ENCODE measurements at places on chromosomes 16 and 17.

- DNase-seq, result no peak
Observed at GRCh38 chr17:11031787-11032186, 193.9 kb upstream of the PIRT start.

- no peak for DNase-seq
Observed at GRCh38 chr17:42772945-42773289, 332 bp upstream of the VPS25 start.

- no peak for DNase-seq
Observed at GRCh38 chr16:89511374-89511773, 3.2 kb downstream of the SPG7 start.

GRCh38 chr17:40323391-40324381, 14.7 kb downstream of the RARA start:
- DNase-seq, result peak; percentile 78

- no peak for DNase-seq
Observed at GRCh38 chr16:11700264-11701029, 32.2 kb downstream of the SNN start.

DNA sequence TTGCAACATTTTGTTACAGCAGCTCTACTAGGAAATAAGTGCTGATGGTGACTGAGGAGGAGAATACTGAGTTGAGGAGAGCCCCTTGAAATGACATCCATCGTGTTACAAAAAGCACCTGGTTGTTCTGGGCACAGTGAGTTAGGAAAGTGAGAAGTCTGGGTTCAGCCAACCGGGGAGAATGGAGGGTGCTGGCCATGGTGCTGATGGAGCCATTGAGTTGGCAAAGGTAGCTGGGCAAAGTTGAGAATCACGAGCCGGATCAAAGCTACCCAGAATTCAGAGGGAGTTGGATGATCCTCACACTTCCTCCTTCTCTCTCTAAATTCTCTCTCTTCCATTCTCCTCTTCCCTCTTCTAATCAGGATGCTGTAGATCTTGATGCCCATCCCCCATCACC, 35.0 kb upstream of the ASIC2 start:
- DNase-seq, result no peak

GRCh38 chr16:55418586-55418985, 60.4 kb upstream of the MMP2 start:
- DNase-seq, result no peak

- DNase-seq, result no peak
Observed at GRCh38 chr16:72963533-72964315, 84.2 kb downstream of the ZFHX3 start.

DNA sequence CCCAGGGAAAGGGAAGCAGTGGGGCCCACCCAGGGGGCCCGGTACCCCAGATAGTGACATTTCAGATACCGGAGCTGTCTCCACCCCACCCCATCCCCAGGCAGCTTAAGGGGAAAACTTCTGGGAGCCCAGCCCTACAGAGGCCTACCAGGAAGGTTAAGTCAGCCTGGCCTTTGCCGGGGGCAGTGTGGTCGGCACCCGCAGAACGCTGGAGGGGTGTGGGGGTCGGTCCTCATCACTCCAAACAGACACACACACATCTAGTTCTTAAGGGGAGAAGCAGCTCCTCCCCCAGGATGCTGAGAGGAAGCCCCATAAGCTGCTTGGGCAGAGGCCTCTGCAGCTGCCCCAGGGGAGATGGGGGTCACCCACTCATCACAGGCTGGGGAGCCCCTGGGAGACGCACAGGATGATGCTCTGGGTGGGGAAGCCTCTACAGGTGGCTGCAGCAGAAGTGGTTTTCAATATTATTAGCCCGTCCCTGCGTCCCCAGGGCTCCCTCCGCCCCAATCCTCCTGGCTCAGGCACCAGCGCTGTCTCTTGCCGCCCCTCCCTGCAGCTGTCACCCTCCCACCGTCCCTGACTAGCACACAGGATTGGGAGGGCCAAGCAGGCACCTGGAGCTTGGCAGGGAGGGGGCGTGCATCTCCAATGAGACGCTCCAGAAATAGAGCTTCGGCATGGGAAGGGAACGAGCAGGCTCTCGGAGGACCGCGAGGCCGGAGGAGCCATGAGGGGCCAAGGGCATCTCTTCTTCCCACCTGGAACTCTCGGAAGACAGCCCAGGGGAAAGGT, 1.4 kb upstream of the ABR start:
- no peak for DNase-seq

GRCh38 chr16:81138831-81139557, 42.8 kb upstream of the GCSH start:
- DNase-seq, result no peak

GRCh38 chr16:11409398-11409797, 64.1 kb downstream of the RMI2 start:
- DNase-seq, result no peak

DNA sequence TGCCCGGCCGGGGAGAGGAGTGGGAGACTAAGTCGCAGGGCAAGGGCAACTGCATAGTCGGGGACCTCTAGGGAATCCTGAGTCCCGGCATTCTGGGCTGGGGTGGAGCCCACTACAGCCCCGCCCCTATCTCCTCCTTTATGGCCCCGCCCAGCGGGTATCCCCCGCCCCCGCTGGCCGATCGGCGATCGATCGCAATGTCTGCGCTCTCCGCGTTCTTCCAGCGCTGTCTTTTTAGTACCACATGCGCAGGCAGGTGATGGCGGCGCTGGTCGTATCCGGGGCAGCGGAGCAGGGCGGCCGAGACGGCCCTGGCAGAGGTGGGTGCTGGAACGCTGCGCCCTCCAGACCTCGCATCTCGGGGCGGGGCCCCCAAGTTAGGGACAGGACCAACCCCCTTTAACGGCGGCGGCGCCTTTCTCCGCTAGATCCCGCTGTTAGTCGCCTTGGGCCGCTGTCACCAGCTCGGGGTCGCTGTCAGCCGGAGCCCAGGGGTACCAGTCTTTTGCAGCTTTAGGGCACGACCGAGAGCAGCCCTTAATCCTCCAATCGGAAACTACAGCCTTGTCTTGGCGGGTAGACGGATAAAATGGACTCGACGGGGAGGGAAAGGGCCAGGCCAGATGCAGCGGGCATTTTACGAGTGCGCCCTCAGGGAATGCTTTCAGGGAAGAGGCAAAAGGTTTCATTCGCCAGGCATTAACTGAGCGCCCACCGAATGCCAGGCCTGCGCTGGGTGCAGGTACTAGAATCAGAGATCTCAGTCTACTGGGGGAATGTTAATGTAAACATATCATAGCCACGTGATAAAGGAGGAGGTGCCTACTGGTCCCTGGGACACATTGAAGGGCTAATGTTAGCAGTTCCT, at the start of gene DPH1:
DPH1 (plus strand) TSS at position 243 of the 868 bp plus-strand sequence; CDS start at position 260, 17 bp downstream.
- peak; percentile 76 for DNase-seq

GRCh38 chr16:46848768-46849764, 18.1 kb upstream of the C16orf87 start:
- no peak for DNase-seq

- no peak for DNase-seq
Observed at GRCh38 chr16:27752241-27752640, 202.3 kb downstream of the KATNIP start.

- no peak for DNase-seq
Observed at GRCh38 chr17:41734139-41734948, at the start of gene HAP1. Gene HAP1, minus strand, starts transcription at chr17:41734643. Its CDS starts 9 bp downstream, at chr17:41734634.

DNA sequence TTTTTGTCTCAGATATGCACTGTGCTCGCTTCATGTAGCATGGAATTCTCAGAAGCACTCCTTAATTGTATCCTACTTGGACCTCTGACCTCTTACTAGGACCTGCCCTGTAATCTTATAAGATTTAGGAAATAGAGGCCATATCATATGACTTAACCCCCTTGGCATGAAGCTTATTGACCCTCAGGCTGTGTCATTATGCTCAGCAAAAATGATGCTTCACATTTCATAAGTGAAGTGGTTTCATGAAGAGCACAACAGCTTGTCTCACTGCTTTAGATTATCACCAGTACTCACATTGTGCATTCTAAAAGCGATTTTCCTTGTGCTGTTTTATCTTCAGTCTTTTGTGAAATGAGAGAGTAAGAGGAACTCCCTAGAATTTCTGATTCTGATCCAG, 6.4 kb downstream of the PHKB start:
- no peak for DNase-seq

DNA sequence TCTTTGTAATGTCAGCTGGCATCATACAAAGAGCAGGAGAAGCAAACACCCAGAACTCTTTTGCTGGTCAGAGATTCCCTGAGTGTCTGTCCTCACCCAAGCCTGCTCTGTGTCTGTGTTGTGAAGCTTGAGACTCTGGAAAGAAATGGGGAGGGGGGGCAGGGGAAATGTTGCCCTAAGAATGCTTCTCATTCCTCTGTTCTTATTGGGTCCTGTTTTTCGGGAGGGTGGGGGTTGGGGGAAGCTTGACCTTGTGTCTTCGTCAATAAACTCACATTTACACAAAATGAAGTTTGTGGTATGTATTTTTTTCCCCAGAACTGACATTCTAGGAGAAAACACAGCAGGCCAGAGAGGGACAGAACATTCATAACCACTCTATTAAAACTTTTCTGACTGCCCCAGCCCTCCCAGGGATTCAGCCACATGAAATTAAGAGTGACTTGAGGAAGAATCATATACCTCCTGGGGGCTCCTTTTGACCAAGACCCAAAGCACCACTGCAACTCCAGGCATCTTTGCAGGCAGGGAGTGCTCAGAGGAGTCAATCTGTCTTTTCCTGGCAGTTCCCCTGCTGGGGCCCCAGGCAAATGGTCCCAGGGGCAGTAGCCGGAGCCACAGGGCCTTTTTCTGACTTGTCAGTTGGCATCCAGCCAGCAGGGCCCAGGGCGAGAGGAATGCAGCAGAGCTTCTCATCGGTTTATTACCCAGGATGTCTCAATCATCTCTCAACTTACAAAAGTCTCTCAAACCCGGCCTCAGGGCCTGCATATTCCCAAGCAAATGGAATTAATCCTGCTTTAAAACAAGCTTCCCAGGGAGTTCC, 5.1 kb upstream of the RASL10B start:
- DNase-seq, result no peak

- DNase-seq, result no peak
Observed at GRCh38 chr16:23562505-23562904, 5.0 kb downstream of the UBFD1 start.

DNA sequence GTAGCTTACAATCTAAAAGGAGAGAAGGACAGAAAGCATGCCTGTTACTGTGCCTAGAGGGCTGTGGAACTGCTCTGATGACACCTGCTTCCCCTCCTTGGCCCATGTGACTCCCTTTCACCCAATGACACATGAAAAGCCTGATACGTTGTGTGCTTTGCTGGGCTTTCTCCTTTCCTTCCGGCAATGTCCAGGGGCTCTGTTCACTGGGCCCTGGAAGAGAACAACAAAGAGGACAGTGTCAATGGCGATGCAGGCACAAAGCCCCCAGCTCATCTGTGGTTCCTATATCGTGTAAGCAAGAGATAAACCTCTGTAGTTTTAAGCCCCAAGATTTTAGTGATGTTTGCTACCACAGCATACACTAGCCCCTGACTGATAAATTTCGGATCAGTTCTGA, 306.1 kb downstream of the ABCC12 start:
- no peak for DNase-seq

GRCh38 chr16:47045459-47045858, 72.0 kb upstream of the DNAJA2 start:
- DNase-seq, result no peak

GRCh38 chr17:32903774-32904673, 23.9 kb upstream of the TMEM98 start:
- DNase-seq, result no peak

- DNase-seq, result no peak
Observed at GRCh38 chr16:87195161-87195560, 122.0 kb downstream of the C16orf95 start.

DNA sequence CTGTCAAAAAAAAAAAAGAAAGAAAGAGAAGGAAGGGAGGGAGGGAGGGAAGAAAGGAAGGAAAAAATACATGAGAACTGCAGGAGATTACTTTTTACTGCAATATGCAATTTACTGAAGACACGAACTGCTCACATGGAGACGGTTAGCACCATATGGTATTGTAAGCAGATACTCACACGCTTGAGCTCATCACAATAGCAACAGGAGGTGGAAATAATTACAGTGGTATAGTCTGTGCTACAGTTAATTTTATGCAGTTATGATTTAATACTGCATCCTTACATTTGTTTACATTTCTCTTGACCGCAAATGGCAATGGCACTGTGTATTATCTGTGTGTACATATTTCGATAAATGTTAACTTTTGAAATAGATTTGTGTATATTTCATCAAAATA, 21.4 kb upstream of the SLC46A1 start:
- DNase-seq, result no peak

GRCh38 chr17:50931144-50931908, 65.2 kb upstream of the TOB1 start:
- DNase-seq, result no peak

DNA sequence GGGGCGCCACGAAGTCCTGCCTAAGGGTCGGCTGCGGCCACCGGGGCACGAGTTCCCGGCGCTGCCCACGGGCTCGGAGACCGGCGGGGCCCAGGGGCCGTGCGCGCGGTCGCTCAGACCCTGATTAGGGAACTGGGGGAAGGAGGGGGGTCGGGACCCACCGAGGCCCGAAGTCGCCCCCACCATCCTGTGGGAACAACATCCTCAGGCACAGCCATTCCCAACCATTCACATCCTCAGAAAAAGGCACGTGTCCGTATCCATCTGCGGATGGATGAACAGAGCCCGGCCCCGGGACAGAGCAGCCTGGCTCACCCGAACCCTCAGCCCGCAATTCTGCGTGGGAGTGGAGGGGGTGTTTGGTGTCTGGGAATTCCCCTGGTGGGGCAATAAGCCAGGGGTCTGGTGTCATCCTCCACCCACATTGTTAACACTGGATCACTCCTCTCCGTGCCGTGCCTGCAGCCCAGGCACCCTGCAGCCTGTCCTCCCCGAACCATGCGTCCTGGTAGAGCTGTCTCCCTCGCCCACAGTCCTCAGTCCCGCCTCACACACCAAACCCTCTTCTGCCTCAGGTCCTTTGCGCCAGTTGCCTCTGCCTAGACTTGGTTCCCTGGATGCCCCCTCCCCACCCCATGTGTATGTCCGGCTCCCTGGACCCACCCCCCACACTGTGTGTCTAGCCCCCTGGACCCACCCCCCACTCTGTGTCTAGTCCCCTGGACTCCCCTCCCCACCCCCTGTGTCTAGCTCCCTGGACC, 789 bp upstream of the CCDC57 start:
- peak; percentile 49 for DNase-seq

GRCh38 chr17:58267347-58268324, 13.1 kb downstream of the MPO start:
- no peak for DNase-seq

- no peak for DNase-seq
Observed at GRCh38 chr17:37828651-37829124, 83.8 kb upstream of the HNF1B start.

DNA sequence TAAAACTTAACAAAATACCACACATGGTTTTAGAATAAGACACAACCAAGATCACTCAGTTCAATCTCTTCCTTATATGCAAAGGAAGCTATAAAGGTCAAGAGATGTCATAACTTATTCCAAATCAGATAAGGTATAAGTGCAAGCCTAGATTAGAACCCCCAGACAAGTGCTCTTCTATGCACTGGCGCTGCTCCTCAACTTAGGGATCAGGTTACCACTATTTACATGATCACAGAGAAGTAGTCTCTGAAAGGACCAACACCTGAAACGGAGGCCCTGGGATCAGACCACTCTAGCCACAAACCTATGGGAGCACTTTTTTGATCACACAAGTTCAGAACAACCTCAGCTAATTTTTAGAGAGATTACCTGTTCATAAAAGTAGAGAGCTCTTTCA, 16.6 kb downstream of the COPS3 start:
- DNase-seq, result no peak

Measured in effector CD8-positive, alpha-beta T cell (primary cell).